Muscle of arm (tissue), 14 donors: ENCODE measurements at places on chromosomes 2 and 18. TPM values are rescaled to one million over a fixed set of nuclear protein-coding genes. Genes with fewer than 3 reads are reported as not detected.

- no peak for DNase-seq
Observed at GRCh38 chr18:25597476-25597875, 245.5 kb upstream of the ZNF521 start.

DNA sequence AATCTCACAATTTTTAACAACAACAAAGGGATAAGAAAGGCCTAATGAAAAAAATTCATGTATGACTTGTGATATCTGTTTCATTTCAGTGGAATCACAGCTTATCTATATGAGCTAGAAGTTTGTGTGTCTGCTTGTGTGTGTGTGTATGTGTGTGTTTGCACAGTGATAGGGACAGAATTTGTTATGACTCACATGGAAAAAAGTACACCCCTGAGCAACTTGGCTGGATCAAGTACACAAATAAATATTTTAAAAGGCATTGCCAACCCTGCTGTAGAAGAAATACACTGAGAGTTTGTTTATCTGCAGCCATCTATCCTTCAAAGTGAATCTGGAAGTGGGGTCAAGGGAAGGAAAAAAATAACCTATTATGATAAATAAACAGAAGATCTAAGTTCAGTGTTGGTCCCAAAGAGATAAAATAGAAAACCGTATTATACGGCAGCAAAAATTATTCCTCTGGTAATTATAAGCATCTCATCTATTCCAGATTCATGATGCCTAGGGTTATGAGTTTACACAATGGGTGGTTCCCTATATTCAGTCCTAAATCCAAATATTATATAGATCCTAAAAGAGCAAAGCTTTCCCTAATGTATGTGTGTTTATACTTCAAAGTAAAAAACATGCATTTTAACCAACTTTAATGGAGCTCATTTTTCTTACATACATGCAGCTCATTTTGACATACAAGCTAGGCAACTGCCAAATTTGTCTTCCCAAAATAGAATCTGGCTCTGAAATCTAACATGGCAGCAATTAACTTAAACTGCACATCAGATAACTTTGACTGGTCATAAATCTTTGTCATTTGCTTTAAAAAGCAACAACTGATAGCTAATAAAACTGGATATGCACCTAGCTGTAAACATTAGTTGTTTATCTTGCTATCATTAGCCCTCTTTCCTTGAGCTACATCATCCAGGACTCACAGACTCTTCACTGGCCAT is 420.6 kb downstream of the IRS1 start:
- DNase-seq: no peak

DNA sequence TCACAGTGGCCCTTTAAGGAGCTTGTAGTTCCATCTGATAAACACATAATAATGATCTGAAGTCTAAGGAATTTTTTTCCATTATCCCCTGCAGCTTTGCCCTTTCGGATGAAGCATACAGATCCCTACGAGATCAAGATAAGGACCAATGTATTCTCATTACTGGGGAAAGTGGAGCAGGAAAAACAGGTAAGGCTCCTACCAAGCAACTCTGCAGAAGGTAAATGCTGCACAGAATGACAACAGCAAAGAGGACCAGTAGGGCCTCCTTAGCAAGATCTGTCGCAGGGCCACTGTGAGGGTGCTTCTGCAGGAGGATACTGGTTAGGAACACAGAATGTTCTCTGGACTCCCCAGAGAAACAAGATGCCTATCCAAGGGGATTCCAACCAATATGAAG is 84.6 kb downstream of the MYO1B start:
- DNase-seq: no peak

DNA sequence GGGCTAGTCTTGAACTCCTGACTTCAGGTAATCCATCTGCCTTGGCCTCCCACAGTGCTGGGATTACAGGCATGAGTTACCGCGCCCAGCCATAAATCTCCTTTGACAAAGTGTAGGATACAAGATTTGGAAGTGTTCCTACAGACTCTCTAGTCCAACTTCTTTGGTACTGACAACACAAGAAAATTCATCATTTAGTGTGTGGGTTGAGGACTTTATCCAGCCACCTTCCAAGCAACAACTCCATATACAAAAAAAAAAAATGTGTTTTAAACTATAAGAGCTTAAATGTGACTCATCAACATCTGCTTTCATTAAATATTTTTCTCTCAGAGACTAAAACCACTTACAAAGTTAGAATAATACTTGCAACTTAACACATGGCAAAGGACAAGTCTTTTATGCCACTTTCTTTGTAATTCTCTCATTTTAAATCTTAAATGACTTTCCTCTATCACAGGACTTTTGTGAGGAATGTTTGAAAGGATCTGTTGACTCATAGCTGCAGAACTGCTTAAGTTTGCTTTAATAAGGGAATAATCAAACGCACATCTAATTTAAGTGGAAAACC is 46.2 kb upstream of the ITGAV start:
- no peak for DNase-seq

DNA sequence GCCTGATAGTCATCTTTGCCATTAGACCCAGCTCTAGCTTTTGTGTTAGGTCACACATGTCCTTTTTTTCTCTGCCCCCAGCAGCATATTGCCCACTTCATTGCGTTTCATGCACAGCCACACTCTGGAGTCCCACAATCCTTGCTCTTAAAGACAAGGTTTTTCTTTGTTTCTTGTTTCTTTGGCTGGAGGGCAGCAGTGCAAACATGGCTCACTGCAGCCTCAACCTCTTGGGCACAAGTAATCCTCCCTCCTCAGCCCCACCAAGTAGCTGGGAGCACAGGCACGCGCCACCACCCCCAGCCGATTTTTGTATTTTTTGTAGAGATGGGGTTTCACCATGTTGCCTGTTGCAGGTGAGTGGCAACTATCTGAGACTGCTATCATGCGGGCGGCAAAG is 16.9 kb upstream of the PAPOLG start:
- no peak for DNase-seq

DNA sequence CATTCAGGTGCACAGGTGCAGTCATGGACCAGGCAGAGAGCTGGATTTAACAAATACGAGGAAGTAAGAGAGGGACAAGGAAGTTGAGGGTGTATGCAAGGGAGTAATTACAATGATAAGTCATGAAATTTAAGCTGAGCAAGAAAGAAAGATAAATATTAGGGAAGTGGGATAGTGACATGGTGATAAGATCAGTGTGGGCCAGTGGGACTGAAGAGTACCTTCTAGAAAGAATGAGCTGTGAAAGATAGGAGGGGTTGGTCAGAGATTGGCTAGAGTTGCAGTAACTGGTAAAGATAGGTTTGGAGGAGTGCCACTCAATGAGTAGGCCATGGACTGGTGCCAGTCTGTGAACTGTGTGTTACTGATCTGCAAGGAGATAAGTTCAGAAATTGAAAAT is 200.8 kb upstream of the SIX3 start:
- no peak for DNase-seq

DNA sequence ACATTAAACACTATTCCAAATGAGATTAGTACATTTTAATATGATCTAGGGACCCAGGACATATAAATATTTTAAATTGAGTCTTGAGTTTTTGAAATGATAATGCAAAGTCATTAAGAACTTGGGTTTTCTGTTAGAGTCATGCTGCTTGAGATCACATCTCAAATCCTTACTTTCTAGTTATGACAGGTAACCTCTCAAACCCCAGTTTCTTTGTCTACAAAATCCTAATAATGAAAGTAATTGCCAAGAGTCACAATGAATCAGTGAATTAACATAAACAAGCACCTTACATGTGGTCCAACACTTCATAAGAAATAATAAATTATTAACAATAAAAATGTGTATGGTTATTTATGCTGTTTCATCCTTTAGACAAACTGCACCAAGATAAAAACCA is 607.6 kb downstream of the LRP1B start:
- no peak for DNase-seq

GRCh38 chr18:8153887-8154583 is 455.2 kb upstream of the RAB12 start:
- no peak for DNase-seq

DNA sequence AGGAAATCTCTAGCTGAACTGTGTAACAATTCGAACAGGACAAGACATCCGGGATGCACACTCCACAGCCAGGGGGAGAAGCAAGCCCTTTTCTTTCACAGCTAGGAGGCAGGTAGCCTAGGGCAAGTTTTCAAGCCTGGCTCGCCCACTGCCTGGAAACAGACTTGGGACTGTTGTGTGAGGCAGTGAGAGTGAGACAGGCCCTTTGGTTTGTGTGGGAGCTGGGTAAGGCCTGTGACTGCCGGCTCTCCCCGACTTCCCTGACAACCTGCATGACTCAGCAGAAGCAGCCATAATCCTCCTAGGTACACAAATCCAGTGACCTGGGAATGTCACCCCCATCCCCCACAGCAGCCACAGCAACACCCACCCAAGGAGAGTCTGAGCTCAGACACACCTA is 179.7 kb downstream of the WDPCP start:
- no peak for DNase-seq

- DNase-seq: no peak
Observed at GRCh38 chr2:99183025-99183424, 2.0 kb downstream of the MRPL30 start.

DNA sequence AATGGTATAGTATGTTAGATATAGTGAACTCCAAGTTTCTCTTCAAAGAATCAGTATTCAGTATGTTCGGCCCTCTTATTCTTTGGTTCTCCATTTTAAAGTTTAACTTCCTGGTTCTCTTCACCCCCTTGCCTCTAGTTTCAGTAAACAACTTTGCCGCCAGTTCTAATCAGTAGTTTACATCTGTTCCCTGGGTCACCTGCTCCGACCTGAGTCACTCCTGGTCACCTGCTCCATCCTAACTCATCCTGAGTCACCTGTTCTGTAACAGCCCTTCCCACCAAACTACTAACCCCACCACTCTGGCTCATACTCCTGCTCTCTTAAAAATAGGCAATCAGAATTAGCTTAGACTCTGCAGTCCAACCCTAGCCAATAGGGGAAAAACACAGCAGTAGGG is 23.7 kb upstream of the TEX51 start:
- no peak for DNase-seq

DNA sequence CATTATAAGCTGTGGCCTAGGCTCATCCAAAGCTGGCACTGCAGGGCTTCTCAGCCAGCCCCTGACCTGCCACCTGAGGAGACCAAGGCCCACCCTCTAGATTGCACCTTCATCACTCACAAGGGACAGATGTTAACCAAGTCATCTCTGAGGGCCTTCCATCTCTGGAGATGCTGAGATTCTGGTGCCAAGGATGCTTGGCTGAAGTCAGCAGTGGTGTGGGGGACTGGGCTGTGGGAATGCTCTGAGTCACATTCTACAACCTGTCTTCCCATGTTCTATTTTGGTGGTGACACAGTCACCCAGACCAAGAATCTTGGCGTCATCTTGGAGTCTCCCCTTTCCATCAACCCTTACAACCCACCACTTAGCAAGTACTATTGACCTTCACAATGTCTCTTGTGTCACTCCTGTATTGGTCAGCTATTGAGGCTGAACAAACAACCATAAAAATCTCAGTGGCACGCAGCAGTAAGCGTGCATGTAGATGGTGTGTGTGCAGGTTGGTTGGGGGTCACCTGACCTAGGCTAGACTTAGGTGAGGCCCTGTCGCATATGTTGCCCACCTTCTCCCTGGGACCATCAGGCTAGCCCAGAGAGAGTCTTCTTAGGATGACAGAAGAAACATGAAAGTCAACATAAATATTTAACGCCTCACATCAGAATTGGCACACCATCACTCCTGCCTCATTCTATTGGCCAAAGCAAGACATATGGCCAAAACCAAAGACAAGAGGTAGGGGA is 135.0 kb downstream of the SMAD7 start:
- no peak for DNase-seq

DNA sequence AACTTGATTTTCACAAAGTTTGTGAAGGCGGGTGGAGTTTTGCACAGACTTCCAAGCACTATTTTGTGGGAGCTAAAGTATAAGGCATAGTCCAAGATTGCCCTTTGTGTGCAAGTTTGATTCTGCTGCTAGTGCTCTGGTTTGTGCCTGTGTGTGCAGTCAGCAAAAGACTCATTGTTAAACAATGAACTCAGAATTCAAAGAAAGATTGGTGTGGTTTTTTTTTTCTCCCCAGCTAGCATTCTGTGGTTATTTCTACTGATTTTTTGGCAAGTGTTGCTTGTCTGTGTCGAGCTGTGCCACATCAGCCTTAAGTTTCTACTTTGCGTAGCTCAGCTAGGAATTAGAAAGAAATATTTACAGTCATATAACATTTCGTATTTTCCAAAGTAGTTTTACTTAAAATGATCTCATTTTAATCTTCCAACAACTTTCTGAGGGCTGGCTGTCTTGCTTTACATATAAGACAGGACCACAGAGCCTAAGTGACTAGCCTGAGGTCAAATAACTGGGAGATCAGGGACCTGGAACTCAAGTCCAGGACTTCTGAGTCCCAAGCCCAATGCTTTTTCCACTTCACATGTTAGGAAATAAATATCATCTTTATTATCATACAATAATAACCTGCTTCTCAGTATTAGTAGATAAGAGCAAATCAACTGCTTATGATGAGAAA is 69.8 kb downstream of the BABAM2 start:
- DNase-seq: no peak

DNA sequence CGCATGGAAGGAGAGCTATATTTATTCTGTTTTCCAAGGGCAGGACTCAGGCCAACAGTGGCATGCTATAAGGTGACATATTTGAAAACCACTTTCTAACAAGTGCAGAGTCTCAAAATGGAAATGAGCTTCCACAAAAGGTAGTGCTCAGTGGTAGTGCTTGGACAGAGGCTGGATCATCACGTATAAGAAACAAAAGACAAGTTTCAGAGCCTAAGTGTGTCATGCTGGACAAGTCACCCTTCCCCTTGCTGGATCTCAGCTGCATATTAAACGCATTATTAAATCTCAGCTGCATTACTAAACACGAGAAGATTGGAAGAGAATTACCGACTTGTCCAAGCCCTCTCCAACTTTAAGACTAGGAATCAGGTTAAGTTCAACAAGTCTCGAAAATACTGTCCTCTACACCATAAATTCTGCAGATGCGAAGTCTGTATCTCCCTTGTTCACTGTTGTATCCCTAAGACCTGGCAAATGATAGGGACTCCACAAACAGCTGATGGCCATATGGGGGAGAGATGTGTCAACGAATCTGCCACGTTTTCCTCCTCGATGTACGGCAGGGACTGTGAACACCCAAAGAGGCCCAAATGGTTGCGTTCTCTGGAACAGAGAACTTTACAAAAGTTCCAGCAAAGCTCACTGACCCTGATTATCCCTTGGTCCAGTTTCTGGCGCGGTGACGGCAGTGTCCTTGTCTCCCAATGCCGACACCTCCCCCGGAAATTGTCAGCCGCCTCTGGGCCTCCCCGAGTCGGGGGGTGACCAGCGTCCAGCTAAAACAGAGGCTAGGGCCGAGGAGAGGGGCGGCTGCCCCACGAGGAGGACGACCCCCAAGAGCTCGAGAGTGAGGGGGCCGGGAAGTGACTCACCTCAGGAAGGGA is 611 bp downstream of the NOL10 start:
- DNase-seq: peak; percentile 7

IL1R2 gene
- polyA plus RNA-seq: not detected

TNFAIP6 gene
- 16.1 TPM for polyA plus RNA-seq

CCDC121 gene
- polyA plus RNA-seq: 8.7 TPM

C2orf80 gene
- not detected for polyA plus RNA-seq

RAB6C gene
- polyA plus RNA-seq: 0.77 TPM

TNFRSF11A gene
- not detected for polyA plus RNA-seq

CRYBA2 gene
- polyA plus RNA-seq: not detected

TCF23 gene
- polyA plus RNA-seq: 0.31 TPM

SMYD1 gene
- 311 TPM for polyA plus RNA-seq

PRSS56 gene
- 0.51 TPM for polyA plus RNA-seq

TIA1 gene
- polyA plus RNA-seq: 126 TPM

MC2R gene
- polyA plus RNA-seq: 0.12 TPM
